ENCODE measurements at places on chromosomes 6 and 20.
A peak's percentile ranks its signal among the peaks of the same experiment; 100 is the strongest.

- no peak for DNase-seq
These were observed 283.5 kb downstream of the CDH4 start for GRCh38 chr20:61535536-61535935.

GRCh38 chr6:120373185-120373584 is 961.1 kb downstream of the TBC1D32 start:
- DNase-seq: no peak

GRCh38 chr20:20083807-20084206 is 31.5 kb downstream of the CFAP61 start:
- peak; percentile 52 for DNase-seq

- no peak for DNase-seq
These were observed 106.1 kb downstream of the CEBPB start for GRCh38 chr20:50296450-50297375.

DNA sequence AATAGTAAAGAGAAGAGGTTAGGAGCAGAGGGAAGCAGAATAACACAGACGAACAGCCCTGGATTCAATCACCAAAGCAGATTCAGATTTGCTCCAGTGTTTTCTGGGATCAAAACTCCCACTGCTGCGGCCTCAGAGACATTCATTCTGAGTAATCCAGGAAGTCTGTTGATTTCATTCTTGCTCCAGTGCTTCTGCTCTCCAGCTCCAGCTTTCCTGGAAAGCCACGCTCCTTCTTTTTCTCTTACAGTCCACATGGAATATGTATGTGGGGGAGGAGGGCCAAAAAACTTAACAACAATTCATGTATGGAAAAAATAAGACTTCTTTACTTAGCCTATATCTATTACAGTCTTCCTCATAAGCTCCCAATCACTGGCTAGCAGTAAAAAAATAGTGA is 26.4 kb upstream of the UST start:
- peak; percentile 24 for DNase-seq

GRCh38 chr6:28383235-28384142 is 16.1 kb downstream of the ZSCAN12 start:
- peak; percentile 81 for DNase-seq

- DNase-seq: no peak
These were observed 296.5 kb upstream of the SLC35B3 start for GRCh38 chr6:8731874-8732273.

DNA sequence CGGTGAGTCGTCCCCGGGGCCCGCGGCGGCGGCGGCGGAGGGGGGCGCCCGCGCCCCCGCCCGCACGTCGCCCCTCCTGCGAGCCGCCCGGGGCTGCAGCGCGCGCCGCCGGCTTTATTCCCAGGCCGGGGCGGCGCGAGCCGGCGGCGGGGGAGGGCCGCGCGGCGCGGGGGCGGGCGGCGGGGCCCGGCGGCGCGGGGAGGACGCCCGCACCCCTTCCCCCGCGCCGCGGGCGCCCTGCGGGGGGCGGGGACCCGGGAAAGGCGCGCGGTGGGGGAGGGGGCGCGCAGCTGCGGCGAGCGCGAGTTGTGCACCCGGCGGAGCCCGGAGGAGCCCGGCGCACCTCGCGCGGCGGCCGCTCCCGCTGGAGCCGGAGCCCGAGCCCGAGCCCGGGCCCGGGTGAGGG is 646 bp downstream of the HMGA1 start:
- DNase-seq: no peak

DNA sequence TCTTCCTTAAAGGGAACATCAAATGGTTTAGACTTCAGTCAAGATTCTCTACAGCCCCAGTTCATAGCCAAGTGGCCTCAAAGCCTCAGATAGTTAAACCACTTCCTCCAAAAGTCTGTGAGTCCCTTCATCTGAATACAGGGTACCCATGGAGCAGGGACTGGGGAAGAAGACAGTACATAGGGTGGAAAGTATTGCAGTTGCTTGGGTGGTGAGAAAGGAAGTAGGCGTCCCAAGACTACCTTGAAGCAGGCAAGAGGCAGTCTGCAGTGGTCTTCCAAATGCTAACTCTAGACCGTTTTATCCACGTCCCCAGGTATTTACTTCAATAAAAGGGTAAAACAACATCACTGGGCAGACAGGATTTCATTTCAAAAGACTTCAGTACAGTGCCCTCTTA is 2.0 kb downstream of the FYN start:
- DNase-seq: no peak

- DNase-seq: no peak
These were observed 77.0 kb downstream of the RNF144B start for GRCh38 chr6:18464176-18464575.

- no peak for DNase-seq
These were observed 84.5 kb downstream of the SLC22A23 start for GRCh38 chr6:3372184-3372846.

DNA sequence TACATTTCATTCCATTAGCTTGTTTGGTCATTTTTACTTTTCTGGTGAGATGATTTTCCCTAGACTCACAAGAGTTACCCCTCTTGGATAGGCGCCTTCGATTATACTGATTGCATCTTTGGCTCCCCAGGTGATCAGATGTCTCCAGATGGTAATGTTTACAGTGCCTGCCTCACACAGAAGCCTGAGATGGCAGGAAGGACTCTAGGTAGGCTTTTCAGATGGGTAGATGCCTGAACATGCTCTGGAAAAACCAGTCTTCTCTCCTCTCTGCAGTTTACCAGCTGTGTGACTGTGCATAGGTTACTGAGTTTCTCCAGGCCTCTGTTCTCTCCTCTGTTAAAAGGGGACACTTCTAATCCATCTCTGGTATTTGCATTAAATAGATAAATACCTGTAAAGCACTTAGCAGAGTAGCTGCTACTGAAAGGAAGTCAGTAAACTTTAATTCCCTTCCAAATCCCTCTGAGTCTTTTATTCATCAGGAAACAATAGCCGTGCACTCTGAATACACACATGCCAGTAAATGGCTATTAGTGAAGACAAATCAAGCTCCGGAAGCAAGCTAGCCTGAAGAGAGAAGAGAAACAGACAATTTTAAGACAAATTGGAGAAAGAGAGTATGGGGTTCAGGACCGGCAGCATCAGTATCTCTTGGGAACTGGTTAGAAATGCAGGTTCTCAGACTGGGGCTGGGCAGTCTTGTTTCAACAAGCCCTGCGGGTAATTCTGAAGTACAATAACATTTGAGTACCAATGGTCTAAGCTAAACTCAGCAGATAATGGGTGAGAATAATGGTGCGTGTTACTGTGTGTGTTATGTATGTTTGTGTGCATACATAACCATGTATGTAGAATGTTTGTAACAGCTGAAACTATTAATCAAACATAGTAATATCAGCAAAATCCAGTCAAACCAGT is 139.4 kb downstream of the UST start:
- DNase-seq: no peak

- peak; percentile 73 for DNase-seq
These were observed 208.3 kb downstream of the TASP1 start for GRCh38 chr20:13430346-13431002.

- no peak for DNase-seq
These were observed 593.7 kb downstream of the EPM2A start for GRCh38 chr6:145141572-145141971.
